CD4-positive, alpha-beta T cell treated with Interleukin-15 for 4 hours (primary cell): ENCODE measurements at places on chromosomes 6 and 20.

DNA sequence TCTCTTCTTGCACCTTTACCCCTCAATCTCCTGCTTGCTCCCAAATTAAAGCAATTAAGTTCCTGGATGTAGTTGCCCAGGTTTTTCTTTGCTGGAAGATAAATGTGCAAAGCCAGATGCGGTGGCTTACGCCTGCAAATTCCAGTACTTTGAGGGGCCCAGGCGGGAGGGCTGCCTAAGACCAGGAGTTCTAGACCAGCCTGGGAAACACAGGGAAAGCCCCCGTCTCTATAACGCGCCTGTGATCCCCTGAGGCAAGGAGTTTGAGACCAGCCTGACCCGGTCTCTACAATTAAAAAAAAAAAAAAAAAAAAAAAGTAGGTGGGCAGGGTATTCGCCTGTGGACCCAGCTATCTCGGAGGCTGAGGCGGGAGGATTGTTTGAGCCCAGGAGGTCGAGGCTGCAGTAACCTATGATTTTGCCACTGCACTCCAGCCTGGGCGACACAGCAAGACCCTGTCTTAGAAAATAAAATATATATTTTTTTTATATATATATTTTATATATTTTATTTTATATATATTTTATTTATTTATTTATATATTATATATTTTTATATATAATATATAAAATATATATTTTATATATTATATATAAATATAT, 461 bp upstream of the DCDC2 start:
- no peak for DNase-seq

GRCh38 chr6:149059557-149059956, 258.0 kb upstream of the TAB2 start:
- DNase-seq: no peak

DNA sequence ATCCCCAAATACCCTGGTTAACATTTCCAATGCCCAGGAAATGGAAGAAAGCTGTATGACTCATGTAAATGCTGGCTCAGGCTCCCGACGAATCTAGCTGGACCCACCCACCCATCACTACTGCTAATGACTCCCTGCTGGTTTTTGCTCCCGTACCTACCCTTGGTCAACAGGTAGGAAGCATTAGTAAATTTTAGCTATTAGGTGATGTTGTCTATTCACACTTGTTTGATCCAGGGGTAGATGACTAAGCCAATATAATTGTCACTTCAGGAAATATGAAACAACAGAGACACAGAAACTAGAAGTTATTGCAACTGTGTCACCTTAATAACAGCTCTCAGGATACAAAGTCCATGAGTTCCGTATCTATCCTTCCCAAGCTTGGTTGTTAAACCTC, 94.4 kb upstream of the BEND6 start:
- DNase-seq: no peak

GRCh38 chr6:106103728-106104109, 17.6 kb downstream of the PRDM1 start:
- peak; percentile 57 for DNase-seq

DNA sequence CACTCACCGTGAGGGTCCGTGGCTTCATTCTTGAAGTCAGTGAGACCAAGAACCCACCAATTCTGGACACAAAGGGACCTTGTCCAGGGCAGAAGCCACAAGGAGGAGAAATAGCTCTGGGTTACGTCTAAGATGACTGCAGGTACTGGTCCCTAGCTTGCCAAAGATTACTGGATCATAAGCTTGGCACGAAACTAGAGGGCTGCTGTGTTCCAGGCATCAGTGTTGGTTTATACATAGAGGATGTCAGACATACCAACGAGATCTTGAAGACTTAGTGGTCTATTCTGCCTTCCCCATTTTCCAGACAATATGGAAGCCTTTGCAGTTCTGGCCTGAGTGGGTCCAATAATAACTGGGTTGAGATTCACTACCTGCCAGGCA, 175.7 kb downstream of the TBX18 start:
- no peak for DNase-seq

- no peak for DNase-seq
Measured at GRCh38 chr20:45852326-45852725, 4.9 kb downstream of the ACOT8 start.

DNA sequence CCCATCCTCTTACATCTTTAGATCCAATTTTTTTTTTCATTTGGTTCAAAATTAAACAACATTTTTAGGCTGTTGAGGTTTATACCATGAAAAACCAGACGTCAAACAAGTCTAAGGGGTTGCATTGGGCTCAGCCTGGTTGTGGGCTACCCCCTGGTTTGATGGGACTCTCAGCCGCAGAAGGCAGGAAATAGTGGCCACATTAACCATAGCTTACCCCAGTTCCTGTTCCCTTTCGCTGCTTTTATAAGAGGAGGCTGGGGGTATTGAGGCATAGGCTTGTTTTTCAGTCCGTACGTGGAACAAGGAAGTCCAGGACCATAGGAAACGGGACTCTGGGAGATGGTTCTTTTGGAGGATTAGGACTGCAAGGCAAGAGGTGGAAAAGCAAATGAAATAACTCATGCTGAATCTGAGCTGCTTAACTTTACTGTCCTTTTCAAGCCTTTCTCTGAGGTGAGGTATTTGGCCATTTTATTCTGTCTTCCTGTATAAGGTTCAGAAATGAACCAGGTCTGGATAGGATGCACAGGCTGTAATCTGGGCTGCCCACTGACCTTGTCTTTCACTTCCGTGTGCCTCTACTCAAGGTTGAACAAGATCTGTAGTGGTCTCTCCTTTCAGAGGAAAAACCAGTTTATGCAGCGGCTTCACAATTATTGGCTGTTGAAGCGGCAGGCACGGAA, 7.7 kb downstream of the BRPF3 start:
- peak; percentile 52 for DNase-seq

GRCh38 chr6:13292774-13293173, 35.6 kb downstream of the TBC1D7 start:
- DNase-seq: no peak

GRCh38 chr6:64926051-64926450, 781.0 kb downstream of the EYS start:
- DNase-seq: no peak
